ENCODE measurements at places on chromosomes 5 and 9. TPM values are rescaled to one million over a fixed set of nuclear protein-coding genes. Genes with fewer than 3 reads are reported as not detected.
A peak's percentile ranks its signal among the peaks of the same experiment; 100 is the strongest.

Gene HIGD2A
- polyA plus RNA-seq = 179 TPM

Gene GABRA6
- not detected for polyA plus RNA-seq

Gene OR1J2
- polyA plus RNA-seq = not detected

DNA sequence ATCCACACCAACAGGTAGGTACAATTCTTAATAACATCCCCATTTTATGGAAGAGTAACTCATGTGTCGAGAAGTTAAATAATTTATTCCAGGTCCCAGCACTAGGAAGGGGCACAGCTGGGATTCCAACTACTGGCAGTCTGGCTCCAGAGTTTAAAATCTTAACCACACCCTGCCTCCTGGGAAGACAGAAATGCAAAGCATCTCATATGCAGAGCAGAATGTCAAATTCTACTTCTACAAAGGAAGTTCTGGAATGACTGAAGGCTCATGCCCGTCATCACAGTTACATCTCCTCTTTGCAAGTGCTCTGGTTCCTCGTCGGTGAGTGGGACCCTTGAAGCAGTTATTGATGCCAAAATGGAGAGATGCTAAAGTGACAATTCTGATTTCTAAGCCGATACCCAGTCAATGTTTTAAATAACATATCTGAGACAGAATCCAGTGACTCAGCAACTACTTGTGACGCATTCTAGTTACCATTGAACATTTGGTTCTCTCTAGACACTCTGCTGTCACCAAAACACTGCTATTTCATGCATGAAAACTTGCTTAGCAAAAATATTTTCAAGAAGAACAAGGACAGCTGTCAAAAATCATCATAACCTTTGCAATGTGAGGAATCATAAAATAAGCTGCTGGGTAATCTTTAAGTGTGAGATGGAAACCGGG, 412.7 kb downstream of the CTNND2 start:
- no peak for DNase-seq

DNA sequence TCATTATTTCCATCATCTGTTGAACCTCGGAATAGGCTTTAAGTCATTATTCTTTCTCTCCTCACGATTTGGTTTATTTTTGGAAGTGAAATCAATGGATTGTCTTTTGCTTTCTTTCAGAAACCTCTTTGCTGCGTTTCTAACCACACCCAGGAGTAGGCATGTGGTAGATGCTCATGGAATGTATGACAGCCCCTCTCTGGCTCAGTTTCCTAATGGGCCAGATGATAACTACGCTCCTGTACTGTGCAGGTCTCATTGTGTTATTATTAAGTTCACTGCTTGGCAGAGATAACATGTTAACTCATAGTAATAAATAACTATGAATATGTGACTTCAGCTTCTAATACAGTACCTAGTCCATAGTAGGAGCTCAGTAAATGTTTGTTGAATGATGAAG, 175.5 kb upstream of the KLF4 start:
- DNase-seq = no peak

DNA sequence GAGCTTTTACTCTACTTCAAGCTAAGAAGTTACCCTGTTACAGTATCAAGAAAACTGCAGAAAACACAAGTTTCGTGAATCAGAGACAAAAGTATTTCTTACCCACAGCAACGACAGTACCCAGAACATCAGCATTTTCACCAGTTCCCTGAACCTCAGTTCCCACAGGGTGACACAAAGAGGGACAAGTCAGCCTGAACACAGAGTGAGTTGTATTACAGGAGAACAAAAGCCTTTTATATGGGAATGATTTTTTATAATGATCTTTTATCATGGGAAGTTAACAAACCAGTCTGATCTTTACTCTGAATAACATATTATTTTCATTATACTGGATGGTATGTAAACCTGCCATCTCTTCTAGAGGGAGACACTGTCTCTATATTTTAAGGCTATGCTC, 139.0 kb upstream of the ITGA1 start:
- no peak for DNase-seq

DNA sequence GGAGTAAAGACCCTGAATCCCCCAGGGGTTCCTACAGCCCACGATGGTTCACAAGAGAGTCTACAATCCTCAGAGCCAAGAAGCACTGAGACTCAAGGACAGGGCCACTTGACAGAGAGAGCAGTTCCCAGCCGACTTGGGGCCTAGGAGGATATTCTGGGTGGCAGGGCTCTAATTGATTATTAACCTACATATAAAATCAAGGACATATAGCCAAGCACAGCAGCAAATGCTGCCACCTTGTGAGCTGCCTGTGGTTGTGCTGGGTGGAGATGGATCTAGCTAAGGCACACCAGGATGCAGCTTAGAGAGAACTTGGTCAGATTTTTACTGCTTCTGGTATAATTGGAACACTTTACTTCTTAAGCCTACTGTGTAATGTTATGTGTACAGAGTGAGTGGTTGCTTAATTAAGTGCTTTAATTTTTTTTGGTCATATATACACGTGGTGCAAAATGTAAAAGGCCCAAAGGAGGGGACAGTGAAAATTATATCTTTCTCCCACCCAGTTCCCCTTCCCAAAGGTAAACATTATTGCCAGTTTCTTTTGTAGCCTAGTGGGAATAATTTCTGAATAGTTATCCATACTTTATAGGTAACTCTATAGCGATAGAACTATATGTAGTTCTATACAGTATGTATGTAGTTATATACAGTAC, 78.8 kb downstream of the F2RL2 start:
- DNase-seq = peak; percentile 58

- DNase-seq = no peak
Measured at GRCh38 chr5:167587772-167588437, 703.5 kb upstream of the WWC1 start.

GRCh38 chr9:128841694-128842492, 12.3 kb upstream of the SPOUT1 start:
- no peak for DNase-seq
